ENCODE measurements at places on chromosomes 7 and 10. TPM values are rescaled to one million over a fixed set of nuclear protein-coding genes. Genes with fewer than 3 reads are reported as not detected.

Gene DGKB
- total RNA-seq, result not detected

Gene PDE1C
- total RNA-seq, result 5.5 TPM

- DNase-seq, result no peak
Measured at GRCh38 chr10:3122486-3123205, 49.9 kb downstream of the PITRM1 start.

Gene ZNF655
- total RNA-seq, result 67.2 TPM

DNA sequence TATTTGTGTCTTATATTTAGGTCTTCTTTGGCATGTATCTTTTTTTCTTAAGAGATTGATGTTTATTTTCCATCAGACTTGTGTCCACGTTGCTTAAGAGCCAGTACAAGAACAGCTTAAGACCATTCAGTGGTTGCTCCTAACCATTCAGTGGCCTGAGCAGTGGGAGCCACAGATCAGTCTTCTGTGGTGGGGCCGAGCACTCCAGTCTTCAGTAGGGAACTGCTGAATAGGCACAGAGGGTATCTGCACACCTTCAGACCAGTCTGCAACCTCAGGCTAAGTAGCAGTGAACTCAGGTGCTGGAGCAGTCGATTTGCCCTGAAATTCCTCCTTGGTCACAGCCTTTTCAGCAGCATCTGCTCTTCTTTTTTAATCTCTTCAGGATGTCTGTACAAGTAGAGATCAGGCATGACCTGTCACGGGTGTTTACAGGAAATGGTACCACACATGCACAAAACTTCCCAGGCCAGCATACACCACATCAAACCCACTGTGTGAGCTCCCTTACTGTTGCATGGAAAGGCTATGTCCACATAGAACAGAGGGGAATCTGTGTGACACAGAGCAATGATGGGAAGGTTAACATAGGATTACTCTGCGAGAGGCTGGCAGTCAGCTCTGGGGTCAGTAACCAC lies 51.5 kb downstream of the FAM107B start:
- DNase-seq, result no peak

GRCh38 chr7:65925040-65925439 lies 52.2 kb downstream of the VKORC1L1 start:
- DNase-seq, result no peak

DNA sequence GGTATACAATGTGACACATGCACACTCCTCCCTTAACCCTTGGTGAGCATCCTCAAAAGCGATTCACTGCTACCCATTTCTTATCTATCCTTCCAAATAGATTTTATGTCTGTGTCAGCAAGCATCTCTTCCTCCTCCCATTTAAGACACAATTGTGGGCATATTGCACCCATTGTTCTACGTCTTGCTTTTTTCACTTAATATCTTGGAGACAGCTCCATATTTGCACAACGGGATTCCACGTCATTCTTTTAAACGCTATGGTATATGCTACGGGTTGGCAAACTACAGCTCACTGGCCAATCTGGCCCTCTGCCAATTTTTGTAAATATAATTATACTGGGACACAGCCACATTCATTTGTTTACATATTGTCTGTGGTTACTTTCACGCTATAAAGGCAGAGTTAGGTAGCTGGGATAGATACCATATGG lies 88.6 kb downstream of the RNF216 start:
- peak; percentile 75 for DNase-seq

Gene DPYSL4
- 3.1 TPM for total RNA-seq

- DNase-seq, result no peak
Measured at GRCh38 chr7:30112103-30112713, 22.6 kb upstream of the MTURN start.

DNA sequence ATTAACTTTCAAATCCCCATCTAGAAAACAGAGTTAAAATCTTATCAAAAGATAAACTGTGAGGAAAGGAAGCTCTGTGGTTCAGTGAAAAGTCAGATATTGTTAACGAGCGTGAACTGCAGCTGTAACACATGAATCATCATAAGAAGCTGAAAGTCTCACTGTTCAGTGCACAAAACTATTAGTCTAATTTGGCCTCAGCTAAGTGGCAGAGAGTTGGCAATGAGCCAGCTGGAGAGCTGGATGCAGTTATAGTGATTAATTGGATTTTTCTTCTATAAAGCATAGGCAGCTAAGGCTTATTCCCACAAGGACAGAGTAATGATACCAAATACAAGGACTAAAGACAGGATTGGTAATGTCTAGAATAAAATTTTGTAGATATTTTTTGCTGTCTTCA lies 101.1 kb upstream of the ABCB5 start:
- no peak for DNase-seq

Gene CALN1
- total RNA-seq, result not detected

GRCh38 chr10:131934769-131935168 lies 34.0 kb downstream of the PPP2R2D start:
- DNase-seq, result no peak

DNA sequence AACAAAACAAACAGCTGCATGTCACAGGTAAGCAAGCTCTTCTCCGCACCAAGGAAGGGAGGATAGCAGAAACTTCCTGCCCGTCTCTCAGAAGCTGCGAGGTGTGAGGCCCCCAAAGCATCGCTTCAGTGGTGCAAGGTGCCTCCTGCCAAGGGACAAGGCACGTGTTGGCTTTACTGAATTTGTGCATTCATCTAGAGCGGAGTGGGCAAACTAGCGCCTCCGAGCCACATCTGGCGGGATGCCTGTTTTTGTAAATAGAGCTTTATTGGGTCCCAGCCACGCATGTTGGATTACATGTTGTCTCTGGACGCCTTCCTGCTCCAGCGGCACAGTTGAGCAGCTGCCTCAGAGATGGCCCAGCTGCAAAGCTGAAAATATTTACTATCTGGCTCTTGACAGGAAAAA lies 27.7 kb downstream of the PHYH start:
- DNase-seq, result peak; percentile 63
